Keratinocyte (primary cell): ENCODE measurements at places on chromosomes 7 and 10. TPM values are rescaled to one million over a fixed set of nuclear protein-coding genes. Genes with fewer than 3 reads are reported as not detected.

The ACHE gene
- polyA plus RNA-seq = 0.07 to 0.30 TPM (median 0.20 TPM) in 3 replicates

GRCh38 chr7:117731455-117731854 is 141.8 kb downstream of the CTTNBP2 start:
- DNase-seq = no peak

DNA sequence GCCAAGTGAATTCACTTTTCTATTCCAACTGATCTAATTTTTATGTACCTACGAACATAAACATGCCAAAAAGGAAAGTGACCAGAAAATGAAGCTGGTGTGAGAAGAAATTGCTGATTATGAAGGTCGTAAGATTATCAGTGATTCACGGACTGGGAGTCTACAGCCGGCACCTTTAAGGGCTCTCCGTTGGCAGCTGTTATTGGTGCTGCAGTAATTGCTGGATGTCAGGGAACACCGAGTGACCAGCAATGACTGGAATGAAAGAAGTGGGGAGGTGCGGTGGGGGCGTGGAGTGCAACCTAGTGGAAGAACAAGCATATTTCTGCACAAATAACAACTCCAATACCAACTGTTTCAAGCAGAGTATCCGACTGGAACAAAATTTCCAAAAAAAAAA is 109.8 kb upstream of the TARP start:
- no peak for DNase-seq

DNA sequence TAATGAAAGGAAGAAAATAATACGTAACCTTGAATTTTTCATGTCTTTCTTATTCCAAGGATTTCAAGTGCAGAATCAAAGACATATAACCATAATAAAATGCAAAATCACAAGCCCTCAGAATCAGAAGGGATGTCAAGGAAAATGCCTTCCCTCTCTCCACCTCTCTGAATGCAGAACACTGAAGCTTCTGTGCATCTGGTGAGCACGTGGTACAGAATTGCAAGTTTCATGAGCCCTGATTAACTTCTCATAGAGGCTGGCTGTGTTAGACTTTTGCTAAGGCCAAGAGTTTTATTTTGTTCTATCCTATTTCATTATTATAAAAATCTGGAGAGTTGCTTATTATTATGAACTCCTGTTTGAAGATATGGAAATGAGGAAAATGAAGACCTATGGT is 533.7 kb upstream of the POM121L12 start:
- DNase-seq = no peak

DNA sequence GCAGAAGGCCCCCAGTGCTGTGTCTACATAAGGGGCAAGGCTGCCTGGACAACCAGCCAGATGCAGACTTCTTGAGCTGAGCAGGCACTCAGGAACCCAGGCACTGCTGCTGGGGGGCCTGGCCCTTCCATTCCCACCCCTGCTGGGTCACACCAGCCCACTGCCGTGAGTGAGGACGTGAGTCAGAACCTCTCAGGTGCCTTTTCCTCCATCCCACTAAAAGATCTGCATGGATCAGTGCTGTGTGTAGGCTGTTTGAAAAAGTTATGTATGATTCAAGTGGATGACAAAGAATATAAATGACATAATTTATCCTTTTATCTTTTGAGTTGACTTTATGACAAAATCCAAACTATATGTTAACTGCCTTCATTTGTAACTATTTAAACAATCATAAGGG is 499.3 kb downstream of the INHBA start:
- no peak for DNase-seq

DNA sequence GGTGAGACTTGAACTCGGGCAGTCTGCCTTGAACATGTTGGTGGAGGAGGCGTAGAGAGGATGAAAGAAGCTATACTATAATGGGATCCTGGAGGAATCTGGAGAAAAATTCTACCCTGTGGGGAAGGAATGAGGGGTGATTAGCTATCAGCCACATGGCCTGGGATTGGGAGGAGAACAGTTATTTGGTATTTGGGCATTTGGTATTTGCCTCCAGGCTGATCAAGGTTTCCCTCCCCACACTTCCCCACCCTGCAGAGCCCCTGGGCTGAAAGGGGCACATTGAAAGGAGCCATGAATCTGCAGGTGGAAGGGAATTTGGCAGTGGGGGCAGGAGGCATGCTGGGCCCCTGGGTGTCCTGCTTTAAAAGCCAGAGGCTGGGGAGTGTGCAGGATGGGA is 235.3 kb downstream of the INHBA start:
- no peak for DNase-seq

- no peak for DNase-seq
These were observed 48.6 kb upstream of the TES start for GRCh38 chr7:116161728-116162127.

DNA sequence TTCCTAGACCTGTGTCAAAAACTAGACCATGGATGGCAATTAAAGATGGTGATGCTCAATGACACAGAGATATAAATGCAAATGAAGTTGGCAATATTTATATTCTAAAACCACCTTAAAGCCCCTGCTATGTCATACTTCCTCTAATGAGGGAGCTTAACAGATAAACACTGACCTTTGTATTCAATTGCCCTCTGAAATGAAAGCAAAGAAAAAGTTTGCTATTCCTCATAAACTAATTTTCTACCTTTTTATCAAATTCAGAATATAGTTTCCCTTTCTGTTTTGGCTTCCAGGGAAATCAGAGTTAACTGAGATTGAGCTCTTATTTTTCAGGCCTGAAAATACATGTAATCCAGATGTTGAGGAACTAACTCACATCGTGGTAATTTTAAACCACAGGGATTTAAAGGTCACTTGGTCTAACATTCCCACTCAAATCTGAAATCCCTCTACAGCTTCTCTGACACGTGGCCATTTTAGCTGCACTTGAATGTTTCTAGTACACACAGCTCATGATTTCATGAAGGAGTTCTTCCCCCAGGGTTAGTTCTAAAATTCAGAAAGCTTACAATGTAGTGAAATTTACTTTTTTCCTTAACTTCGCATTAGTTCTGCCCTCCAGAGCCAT is 37.9 kb upstream of the ABCB5 start:
- DNase-seq = no peak

- DNase-seq = no peak
These were observed 15.6 kb downstream of the FOXL3 start for GRCh38 chr7:305410-306151.
